Amniotic epithelial cell (primary cell): ENCODE measurements at places on chromosomes 2 and 18.

DNA sequence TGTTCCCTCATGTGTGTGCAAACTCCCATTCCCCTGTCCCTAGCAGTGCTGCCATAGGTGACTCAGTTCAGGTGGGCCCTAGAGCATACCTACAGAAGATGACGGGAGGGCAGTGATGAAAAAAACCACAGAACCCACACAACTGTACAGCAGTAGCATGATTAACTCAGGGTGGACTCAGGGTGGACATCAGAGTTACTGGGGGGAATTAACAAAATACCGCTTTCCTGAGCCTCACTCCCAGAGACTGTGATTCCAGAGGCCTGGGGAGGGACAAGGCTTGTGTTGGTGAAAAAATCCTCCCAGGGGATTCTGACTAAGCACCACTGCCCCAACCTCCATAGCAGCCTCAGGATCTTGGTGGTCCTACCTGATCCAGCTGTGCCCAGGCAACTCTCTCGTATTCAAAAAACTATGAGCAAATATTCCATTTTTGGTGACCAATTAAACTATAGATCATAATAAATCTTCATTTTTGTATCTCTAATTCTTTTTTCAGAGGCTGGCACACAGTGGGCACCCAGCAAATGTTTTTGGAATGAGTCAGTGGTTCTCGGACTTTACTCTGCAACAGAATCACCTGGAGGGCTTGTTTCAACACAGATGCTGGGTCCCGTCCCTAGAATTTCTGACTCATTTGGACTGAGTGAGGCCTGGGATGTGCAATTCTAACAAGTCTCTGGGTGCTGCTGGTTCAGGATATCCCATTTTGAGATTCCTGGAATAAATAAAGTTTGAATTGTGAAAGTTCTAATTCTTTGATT, 84.1 kb upstream of the NABP1 start:
- DNase-seq: peak; percentile 75

- peak; percentile 23 for DNase-seq
Observed at GRCh38 chr2:240452462-240453256, 17.2 kb downstream of the GPC1 start.

DNA sequence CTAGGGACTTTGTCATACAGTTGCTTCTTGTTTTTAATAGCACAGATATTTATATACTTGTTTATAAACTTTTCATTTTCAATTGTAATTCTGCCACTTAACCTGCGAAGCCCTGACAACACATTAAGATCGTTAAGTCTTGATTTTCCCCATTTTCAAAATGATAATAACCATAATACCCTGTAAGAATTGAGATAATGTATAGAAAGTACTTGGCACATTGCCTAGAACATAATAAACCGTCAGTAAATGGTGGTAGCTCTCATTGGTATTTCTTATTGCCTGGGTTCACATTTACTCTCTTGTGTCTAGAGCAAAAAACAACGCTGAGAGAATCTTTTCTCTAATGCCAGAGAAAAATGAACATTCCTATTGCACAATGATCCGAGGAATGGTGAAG, 18.6 kb downstream of the PTCD3 start:
- no peak for DNase-seq

GRCh38 chr2:120118018-120118417, 105.1 kb downstream of the EPB41L5 start:
- DNase-seq: no peak

GRCh38 chr18:61901323-61901986, 8.6 kb upstream of the RNF152 start:
- peak; percentile 53 for DNase-seq

DNA sequence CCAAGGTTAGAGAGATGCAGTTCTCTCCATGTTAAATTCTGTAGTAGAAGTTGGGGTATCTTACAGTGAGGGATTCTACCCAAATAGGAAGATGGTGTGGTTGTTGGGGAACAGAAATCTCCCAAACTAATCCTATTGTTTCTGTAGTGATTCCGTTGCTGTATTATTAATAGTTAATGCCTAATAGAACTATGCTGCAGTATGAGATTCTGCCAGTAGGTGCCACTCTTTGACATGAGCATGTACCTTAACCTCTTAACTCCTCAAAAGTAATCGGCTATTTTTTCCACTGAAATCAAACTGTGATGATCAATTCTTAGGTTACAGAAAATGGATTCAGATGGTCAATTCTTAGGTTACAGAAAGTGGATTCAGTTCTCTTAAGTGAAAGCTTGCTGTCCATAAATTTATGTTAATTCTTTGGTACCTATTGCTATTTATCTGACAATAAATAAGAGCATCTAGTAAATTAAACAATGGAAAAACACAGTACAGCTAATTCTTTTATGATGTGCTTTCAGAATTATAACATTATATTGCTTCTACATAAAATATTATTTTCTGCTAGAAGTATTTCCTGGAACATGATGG, 97.9 kb upstream of the DLX2 start:
- peak; percentile 35 for DNase-seq

- no peak for DNase-seq
Observed at GRCh38 chr2:87995756-87996155, 20.6 kb downstream of the RNU2-63P start.
